ENCODE measurements at places on chromosomes 3 and 15.

DNA sequence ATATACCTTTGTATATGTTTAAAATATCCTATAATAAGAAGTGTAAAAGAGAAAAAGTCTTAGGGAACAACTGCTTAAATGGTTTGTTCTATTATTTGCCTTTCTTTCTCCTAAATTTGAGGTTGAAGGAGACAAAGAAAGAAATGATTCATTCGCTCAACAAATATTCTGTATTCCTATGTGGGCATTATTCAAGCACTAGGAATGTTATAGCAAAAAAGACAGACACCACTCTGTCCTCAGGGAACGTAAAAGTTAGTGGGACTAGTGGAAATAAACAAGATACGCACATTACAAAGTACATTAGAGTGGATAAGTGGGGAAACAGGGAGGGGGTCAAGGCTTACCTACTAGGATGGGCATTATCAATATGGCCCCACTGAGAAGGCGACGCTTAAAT lies 332.2 kb downstream of the LPP start:
- no peak for DNase-seq

GRCh38 chr15:91891788-91892345 lies 38.4 kb downstream of the SLCO3A1 start:
- DNase-seq: no peak

DNA sequence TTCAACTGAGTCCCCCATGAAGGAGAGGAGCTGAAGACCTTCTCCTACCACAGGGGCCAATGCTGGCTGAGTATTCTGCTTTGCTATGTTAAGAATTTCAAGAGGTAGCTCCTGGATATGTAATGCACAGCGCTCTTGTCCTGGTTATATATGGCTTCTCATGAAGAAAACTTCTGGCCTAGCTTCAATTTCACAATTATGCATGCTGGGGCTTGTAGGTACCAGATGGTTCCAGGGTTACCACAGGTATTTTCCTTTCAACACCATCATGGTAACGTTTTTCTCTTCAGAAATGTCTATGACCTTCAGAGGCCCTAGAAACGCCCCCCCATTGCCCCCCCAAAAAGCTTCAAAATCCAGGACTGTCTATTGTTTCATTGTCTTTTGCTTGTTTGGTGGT lies 311.7 kb upstream of the ICE2 start:
- no peak for DNase-seq

GRCh38 chr15:56001471-56002078 lies 8.2 kb upstream of the NEDD4 start:
- no peak for DNase-seq

- DNase-seq: no peak
Observed at GRCh38 chr3:46365737-46366524, 4.8 kb upstream of the CCR5 start.

DNA sequence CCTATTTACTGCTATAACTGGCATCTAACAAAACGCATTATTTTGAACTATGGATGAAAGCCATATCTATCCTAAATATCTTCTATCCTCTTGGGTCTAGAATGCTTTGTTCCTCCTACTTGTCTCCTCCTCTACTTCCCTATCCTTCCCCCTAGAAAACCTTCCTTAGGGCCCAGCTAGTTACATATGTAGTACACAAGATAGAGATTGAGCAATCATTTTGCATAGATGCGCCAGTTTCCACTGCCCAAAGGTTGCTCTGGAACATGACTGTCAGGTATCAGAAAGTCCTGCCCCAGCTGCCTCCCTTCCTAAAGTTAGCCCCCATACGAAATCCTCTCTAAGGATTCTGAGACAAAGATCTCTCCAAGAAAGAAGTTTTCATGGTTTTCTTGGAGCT lies 55.1 kb downstream of the GPR160 start:
- no peak for DNase-seq

DNA sequence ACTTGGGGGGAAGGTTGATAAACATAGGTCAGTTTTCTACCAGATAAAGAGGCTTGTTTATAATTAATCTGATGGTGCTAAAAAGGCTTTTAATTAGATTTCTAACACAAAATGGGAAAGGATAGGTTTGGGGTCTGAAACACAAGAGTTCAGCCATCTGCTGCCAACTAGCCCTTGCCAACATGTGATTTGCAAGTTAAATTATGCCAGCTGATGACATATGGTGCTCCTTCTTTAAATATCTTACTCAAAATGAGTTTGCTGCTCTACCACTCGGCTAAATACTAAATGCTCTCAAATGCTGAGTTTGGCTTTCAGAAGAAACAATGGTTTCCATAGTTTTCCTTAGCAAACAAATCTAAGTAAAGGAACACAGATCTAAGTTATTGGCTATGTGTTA lies 557.8 kb upstream of the CCDC54 start:
- DNase-seq: no peak

- DNase-seq: no peak
Observed at GRCh38 chr3:8579096-8579495, 65.5 kb downstream of the SSUH2 start.

Data from activated CD4-positive, alpha-beta T cell treated with anti-CD3 and anti-CD28 coated beads, Interleukin-2, Interleukin-6, amounts not matched to agents 100 ng/mL and 50 ng/mL, durations not matched to agents 16 hours and 8 hours (primary cell).